Germinal center (tissue), 1 donor: ENCODE measurements at places on chromosomes 16 and 17.

GRCh38 chr16:62041401-62041800 is 5.2 kb upstream of the CDH8 start:
- no peak for DNase-seq

- DNase-seq = no peak
Measured at GRCh38 chr17:44887971-44888954, 11.0 kb downstream of the EFTUD2 start.

DNA sequence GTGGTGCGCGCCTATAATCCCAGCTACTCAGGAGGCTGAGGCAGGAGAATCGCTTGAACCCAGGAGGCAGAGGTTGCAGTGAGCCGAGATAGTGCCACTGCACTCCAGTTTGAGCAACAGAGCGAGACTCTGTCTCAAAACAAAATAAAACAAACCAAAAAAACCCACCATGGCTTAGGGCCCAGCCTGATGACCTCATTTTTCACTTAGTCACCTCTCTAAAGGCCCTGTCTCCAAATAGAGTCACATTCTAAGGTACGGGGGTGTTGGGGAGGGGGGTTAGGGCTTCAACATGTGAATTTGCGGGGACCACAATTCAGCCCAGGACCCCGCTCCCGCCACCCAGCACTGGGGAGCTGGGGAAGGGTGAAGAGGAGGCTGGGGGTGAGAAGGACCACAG is 1.4 kb upstream of the STH start:
- DNase-seq = no peak

GRCh38 chr16:30736995-30737793 is 11.0 kb upstream of the PHKG2 start:
- no peak for DNase-seq

- no peak for DNase-seq
Measured at GRCh38 chr17:68843522-68843921, 111.7 kb downstream of the ABCA8 start.

DNA sequence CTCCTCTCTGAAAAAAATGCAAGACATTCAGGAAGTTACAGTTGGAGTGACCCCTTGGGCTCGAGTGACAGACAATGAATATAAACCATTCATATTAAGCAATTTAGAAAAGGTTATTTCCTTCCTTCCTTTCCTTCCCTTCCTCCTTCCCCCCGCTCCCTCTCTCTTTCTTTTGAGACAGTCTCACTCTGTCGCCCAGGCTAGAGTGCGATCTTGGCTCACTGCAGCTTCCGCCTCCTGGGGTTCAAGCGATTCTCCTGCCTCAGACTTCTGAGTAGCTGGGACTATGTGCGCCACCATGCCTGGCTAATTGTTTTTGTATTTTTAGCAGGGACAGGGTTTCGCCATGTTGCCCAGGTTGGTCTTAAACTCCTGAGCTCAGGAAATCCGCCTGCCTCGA is 13.2 kb downstream of the PSMD12 start:
- no peak for DNase-seq

GRCh38 chr16:67969254-67970039 is 1.0 kb upstream of the SLC12A4 start:
- DNase-seq = peak; percentile 29

GRCh38 chr16:70483426-70483825 is 29.0 kb downstream of the FCSK start:
- DNase-seq = no peak

GRCh38 chr16:68636818-68637217 is 8.3 kb upstream of the CDH3 start:
- DNase-seq = no peak

GRCh38 chr16:15435216-15435864 is 952 bp downstream of the BMERB1 start:
- no peak for DNase-seq

- DNase-seq = no peak
Measured at GRCh38 chr16:9279291-9280068, 188.0 kb downstream of the HAPSTR1 start.

- no peak for DNase-seq
Measured at GRCh38 chr17:60598001-60598736, 1.8 kb upstream of the PPM1D start.

- no peak for DNase-seq
Measured at GRCh38 chr17:21711182-21711581, 18.9 kb downstream of the KCNJ18 start.

GRCh38 chr17:34249478-34249877 is 5.6 kb upstream of the CCL2 start:
- DNase-seq = no peak

GRCh38 chr16:2325181-2325580 is 15.3 kb downstream of the ABCA3 start:
- no peak for DNase-seq

DNA sequence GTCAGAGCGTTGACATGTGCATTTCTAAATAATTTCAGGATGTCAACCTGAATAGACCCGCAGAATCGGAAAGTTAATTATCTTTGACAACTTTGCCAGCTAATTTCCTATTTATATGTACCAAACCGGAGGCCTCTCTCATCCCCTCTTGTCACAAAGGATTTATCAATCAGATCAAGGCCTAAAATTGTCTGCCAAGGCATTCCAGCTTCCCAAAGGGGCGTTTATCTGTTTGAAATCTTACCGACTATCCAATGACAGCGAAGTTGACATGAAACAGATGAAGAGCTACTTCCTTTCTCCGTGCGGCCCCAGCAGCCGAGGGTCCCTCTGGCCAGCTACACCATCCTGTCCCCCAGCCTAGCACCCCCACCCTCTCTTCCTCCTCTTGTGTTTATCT is 223.7 kb upstream of the DYNLRB2 start:
- DNase-seq = no peak

- no peak for DNase-seq
Measured at GRCh38 chr17:4550534-4551039, 4.6 kb downstream of the MYBBP1A start.

GRCh38 chr16:10601444-10602408 is 21.3 kb upstream of the EMP2 start:
- DNase-seq = no peak

DNA sequence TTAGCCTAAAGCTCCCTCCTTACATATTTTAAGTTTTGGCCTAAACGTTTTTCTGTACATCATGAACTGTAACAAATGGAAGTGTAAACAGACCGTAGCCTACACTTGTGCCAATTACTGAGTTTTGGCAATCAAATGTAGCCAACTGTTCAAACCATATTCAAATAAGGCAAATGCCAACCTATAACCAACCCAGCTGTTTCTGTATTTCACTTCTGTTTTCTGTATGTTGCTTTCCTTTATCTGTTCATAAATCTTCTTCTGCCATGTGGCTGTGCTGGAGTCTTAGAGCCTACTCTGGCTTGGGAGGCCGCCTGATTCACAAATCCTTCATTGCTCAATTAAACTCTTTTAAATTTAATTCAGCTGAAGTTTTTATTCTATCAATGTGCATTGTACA is 6.9 kb upstream of the C16orf78 start:
- DNase-seq = no peak

- DNase-seq = no peak
Measured at GRCh38 chr16:85158743-85159178, 46.5 kb upstream of the CIBAR2 start.

DNA sequence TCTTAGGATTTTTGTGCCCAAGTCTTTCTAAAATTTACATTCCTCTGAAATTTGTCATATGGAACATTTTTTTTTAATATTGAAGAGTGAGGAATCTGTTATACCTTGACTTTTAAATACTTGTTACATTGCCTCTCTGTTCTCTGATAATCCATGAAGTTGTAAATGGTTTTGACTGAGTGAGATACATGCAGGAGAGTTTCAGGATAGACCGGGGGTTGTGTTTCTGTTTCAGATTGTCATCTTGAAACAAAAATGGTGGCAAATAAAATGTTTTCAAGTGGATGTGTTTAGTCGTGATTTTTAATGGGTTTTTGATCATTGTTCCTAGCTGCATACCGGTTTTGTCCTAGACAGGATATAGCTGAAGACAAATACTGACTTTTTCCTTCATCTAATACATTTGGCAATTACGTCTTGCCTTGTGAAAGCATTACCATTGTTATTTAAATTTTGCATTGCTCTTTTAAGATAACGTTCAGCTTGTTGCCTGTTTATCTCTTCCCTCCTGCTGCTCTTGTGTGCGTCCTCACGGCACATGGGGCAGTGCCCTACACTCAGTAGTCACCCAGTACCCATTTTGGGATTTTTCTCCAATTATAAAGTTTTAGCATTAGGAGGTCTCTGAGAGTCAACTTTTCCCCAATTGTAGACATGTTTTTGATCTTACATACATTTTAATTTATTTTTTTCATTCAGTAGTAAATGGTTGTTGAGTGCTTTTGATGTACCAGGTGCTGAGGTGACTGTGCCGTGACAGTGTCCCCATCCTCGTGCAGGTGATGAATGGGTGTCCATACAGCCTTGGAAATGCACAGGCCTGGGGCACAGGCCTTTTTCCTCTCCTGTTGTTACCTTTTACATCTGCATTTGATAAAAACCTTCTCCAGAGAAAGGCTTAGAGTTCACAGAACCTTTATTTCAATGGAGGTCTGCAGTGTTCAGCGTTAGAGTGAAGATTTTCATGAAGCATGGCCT is 169.9 kb downstream of the MSI2 start:
- DNase-seq = no peak

GRCh38 chr17:54727624-54728023 is 173.0 kb upstream of the TOM1L1 start:
- no peak for DNase-seq

DNA sequence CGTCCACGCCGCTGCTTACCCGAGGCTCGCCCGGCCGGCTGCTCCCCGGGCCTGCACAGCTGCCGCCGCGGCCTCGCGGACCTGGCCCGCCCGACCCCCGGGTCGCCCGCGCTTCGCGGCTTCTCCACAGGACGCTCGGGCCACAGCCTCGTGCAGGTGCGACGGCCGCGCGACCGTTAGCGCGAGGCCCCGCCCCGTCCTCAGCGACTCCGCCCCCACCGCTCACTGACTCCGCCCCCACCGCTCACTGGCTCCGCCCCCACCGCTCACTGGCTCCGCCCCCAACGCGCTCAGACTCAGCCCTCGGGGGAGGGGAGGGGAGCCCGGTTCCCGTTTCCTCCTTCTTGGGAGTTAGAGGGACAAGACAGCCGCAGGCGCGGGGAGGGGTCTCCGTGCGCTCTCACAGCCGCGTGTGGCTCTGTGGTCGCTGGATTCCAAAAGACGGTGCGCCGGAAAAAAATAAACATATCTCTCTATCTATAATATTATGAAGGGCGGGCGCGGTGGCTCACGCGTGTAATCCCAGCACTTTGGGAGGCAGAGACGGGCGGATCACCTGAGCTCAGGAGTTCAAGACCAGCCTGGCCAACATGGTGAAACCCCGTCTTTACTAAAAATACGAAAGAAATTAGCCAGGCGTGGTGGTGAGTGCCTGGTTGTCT is at the start of gene MEIOB:
MEIOB (minus strand) TSS at position 191 of the 662 bp plus-strand sequence. CDS start 3,989 bp downstream, outside the sequence.
- peak; percentile 10 for DNase-seq

GRCh38 chr17:15301845-15302244 is 36.7 kb upstream of the PMP22 start:
- DNase-seq = no peak

DNA sequence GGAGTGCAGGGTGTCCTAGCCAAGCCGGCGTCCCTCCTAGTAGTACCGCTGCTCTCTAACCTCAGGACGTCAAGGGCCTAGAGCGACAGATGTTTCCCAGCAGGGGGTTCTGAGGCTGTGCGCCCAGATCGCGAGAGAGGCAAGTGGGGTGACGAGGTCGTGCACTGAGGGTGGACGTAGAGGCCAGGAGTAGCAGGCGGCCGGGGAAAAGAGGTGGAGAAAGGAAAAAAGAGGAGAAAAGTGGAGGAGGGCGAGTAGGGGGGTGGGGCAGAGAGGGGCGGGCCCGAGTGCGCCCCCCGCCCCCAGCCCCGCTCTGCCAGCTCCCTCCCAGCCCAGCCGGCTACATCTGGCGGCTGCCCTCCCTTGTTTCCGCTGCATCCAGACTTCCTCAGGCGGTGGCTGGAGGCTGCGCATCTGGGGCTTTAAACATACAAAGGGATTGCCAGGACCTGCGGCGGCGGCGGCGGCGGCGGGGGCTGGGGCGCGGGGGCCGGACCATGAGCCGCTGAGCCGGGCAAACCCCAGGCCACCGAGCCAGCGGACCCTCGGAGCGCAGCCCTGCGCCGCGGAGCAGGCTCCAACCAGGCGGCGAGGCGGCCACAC is at the start of gene MMP2:
MMP2 (plus strand) TSS at position 372 of the 603 bp plus-strand sequence. CDS start 282 bp downstream, outside the sequence.
- DNase-seq = no peak

DNA sequence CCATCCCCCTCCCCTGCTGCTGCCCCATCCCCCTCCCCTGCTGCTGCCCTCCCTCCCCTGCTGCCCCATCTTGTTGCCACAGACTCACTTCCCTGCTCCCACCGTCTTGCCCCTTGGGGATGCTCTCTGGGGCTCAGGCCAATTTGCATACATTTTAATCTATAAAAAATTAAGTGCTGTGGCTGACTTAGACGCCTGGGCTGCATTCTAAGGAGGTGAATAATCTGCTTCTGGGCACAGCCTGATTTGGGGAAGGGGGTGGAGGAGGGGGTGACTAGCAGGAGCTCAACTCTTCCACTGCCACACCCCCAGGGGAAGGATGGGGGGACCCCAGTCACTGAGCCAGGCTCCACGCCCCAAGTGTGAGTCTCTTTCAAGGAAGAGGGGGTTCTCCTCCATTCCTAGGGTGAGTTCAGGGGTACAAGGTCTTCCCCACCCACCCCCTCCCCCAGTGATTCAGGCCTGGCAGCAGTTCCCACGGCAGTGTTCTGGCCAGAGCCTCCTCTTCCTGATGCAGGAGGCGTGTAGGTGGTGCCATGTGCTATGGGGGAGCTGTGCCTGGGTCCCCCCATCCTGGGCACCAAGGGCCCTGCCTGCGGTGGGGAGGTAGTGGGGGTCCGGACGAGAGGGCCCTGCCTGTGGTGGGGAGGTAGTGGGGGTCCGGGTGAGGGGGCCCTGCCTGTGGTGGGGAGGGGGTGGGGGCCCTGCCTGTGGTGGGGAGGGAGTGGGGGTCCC is 5.0 kb downstream of the DPH1 start:
- DNase-seq = peak; percentile 70

DNA sequence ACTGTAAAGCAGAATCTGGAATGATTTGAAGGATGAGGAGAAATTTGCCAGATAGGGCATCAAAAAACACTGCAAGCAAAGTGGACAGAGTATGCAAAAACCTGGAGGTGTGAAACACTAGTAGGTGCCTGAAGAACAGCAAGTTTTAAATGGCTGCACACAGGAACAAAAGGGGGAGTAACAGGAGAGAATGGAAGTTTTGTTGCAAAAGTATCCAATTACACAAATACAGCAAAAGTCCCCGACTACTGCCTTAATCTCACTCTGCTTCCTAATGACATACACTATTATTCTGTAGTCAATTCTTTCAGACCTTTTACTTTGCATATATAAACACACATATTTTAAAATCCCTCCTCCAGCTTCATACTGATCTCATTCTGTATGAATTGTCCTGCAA is 1.5 kb downstream of the HEATR6 start:
- no peak for DNase-seq

GRCh38 chr17:1347589-1348323 is 52.3 kb downstream of the YWHAE start:
- no peak for DNase-seq

GRCh38 chr16:88305176-88305575 is 77.6 kb upstream of the ZNF469 start:
- DNase-seq = no peak
